ENCODE measurements at places on chromosomes 3 and 15.

DNA sequence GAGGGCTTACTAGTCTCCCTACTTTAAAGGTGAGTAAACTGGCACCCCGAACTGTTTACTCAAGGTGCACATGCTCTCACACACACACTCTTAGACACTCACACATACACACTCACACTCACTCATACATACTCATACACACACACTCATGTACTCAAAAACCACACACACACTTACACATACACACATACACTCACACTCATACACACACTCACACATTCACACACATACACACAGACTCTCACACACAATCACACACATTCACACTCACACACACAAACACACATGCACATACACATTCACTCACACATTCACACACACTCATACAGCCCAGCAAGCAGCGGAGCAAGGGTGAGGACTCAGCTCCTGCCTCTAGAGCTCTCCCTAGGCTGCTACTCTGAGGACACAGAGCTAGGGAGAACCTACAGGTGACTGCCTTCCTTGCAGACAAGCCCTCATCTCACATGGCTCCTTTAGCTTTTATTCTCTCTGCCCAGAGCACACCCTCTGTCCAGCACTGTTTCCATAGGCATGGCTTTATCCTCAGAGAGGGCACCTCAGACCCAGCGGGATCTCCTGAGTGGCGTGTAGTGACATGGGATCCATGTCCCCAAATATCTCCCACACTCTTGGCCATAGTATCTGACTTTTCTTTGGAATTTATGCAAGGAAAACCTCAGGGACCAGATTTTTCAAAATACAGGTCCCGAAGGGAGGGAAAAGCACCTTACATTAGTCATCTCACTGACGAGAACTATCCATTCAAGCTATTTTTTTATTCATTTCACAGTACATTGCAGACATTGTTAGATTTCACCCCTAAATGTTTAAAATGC is 26.2 kb upstream of the ATG7 start:
- no peak for DNase-seq

GRCh38 chr3:72427624-72428023 is 420.6 kb downstream of the SHQ1 start:
- DNase-seq, result no peak

- no peak for DNase-seq
Measured at GRCh38 chr3:109234300-109234699, 82.0 kb downstream of the DPPA2 start.

GRCh38 chr3:69712933-69713332 is 26.3 kb upstream of the MITF start:
- DNase-seq, result no peak

DNA sequence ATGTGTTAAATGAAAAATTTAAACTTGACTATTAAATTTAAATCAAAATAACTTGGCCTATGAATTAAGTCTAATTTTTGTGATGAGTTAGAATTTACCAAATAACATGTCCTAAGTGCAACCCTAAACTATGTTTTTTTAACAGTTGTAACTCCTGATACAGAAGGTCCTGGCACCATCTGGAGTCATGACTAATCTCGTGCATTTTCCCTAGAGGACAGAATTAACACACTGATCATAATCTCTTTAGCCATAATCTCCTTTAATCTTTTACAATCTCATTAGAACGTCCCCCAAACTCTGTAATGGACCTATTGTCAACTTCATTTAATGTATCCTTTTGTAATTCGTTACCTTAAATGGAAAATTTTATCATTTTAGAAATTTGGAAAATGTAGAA is 100.6 kb downstream of the SUCNR1 start:
- DNase-seq, result no peak

GRCh38 chr3:71102111-71102983 is 481.2 kb downstream of the FOXP1 start:
- DNase-seq, result no peak

- no peak for DNase-seq
Measured at GRCh38 chr15:71237456-71238188, 122.4 kb downstream of the THSD4 start.

DNA sequence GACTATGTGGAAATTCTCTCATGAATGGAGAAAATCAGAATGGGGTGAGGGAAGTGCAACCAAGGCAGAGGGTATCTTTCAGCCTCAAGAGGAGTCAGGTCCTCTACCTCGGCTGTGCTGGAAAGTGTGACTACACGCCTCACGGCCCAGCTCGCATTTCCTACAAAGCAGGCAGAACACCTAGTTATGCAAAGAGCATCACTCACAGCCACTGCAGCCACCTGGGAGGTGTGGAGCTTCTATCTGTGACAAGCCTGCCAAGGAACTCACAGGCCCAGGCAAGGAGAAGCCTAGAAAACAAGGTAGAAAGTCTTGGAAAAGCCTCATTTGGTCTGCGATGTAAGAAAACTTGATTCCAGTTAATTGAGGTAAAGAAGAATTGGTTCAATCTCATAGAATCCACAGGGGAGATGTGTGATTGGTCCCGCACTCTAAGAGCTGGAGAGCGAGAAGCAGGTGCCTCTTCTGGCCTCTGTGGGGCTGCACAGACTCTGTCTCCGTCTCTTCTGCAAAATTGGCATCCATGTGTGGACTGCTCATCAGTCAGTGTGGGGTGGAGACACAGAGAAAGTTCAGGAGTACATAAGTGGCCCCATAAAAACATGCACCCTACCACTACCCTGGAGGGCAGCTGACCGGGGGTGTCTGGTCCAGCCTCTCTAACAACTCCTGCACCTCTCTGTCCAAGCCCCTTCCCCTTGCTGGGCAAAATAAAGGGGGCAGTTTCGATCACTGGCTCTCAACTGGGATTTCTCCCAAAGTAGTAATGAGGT is 76.8 kb downstream of the TAMM41 start:
- DNase-seq, result no peak

Measured in stimulated activated CD8-positive, alpha-beta memory T cell treated with anti-CD3 and anti-CD28 coated beads, Interleukin-12 subunit alpha, Interleukin-12 subunit beta, amount 100 ng/mL, for 1 hour (primary cell).